ENCODE measurements at places on chromosomes 4 and X.

DNA sequence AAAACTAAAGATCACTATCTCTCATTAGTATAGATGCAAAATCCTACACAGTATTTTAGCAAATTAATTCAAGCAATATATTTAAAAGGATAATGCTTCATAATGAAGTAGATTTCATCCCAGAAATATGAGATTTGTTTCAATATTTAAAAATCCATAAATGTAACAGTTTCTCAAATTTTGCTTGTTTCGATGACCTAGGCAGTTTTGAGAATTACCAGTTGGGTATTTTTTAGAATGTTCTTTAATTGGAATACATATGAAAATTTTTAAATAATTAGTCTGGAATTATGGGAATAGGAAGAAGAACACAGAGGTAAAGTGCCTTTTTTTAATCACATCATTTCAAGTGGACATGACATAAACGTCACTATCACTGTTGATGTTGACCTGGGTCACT, 192.3 kb downstream of the FBXO8 start:
- DNase-seq: no peak

GRCh38 chr4:14835288-14835687, 167.0 kb upstream of the CPEB2 start:
- no peak for DNase-seq

DNA sequence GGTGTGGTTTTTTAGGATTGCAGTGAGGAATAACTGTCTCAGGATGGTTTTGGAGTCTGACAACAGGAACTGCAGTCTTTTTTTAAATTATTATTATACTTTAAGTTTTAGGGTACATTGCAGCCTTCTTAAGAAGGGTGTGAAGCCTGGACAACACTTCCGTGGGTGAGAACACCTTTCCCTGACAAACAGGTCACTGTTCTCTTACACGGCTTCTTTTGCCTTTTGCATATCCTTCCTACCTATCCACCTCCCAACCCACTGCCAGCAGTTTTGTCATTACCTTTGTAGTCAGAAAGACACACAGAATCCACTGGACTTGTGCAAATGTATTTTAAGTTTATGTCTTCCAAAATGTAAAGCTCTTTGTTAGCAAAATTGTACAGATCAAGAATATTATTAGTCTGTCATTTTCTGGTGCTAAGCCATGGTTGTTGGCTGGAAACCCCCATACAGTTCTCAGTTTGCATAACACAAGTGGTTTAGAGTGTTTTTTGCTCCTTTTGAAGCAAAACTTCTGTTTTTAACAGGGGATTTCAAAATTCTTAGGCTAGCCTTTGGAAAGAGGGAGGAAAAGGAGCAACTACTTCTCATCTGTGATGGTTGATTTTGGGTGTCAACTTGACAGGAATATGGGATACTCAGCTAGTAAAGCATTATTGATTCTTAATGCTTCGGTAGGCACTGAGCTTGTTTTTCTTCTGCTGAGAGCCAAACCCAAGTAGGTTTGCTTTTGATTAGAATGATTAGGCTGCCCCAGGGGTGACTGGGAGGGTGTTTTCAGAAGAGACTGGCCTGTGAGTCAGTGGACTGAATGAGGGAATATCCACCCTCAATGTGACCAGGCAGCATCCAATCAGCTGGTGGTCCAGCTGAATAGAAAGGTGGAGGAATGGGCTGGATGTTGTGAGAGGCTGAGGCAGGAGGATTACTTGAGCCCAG, 29.4 kb upstream of the KLHL2 start:
- DNase-seq: no peak

DNA sequence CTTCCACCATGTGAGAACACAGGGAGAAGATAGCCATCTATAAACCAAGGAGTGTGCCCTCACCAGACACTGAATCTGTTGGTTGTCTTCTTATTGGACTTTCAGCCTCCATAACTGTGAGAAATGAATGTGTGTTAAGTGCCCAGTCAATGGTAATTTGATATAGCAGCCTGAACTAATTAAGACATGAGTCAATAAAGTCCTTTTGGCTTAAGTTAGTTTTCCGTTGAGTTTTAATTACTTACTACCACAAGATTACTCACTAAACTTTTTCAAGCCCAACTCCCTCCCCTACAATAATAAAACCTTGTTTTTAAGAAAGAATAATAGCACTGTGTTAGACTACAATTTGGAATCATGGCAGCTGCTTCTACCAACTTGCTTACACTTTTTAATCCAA, 324.2 kb downstream of the PCDH19 start:
- no peak for DNase-seq

- no peak for DNase-seq
These were observed 3.0 kb downstream of the RBPJ start for GRCh38 chr4:26323821-26324220.

GRCh38 chrX:139720136-139720535, 12.2 kb upstream of the MCF2 start:
- DNase-seq: no peak

GRCh38 chrX:23773601-23774175, 9.3 kb upstream of the SAT1 start:
- peak; percentile 74 for DNase-seq

- no peak for DNase-seq
These were observed 170.9 kb upstream of the CPEB2 start for GRCh38 chr4:14831416-14831815.

- no peak for DNase-seq
These were observed 77.0 kb upstream of the C4orf50 start for GRCh38 chr4:6095023-6095752.

DNA sequence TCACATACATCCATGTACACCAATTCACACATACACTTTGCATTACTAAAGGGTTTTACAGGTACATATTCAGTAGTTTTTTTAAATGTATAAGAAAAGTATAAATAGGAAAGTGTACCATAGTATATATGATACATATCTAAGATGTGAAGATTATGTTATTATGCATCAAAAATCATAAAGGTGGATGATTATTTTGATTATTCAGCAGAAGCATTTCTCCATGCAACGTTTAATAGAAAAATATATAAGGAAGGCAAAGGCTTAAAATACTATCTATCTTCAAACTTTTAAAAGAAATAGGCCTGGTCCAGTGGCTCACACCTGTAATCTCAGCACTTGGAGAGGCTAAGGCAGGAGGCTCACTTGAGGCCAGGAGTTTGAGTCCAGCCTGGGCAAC, 133.5 kb upstream of the KLF3 start:
- no peak for DNase-seq

DNA sequence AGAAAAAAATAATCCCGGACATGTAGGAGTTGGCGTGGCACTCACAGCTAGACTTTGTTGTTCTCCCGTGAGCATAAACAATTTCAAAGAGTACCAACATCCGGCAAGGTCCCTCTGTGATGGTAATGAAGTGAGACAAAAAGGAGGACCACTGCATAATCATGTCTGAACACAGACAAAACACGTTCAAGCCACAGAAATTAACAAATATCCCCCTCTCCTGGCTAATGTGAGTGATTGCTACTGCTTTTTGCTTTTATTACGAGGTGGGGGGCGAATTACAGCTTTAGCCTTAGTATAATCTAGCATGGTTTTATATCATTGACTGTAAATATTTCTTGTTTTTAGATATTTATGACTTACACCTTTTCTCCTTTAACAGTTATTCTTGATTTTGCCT, 118.5 kb downstream of the PLS3 start:
- DNase-seq: no peak

GRCh38 chr4:71275570-71275969, 63.2 kb upstream of the SLC4A4 start:
- no peak for DNase-seq

- no peak for DNase-seq
These were observed 262.8 kb downstream of the SNCA start for GRCh38 chr4:89574176-89574575.

DNA sequence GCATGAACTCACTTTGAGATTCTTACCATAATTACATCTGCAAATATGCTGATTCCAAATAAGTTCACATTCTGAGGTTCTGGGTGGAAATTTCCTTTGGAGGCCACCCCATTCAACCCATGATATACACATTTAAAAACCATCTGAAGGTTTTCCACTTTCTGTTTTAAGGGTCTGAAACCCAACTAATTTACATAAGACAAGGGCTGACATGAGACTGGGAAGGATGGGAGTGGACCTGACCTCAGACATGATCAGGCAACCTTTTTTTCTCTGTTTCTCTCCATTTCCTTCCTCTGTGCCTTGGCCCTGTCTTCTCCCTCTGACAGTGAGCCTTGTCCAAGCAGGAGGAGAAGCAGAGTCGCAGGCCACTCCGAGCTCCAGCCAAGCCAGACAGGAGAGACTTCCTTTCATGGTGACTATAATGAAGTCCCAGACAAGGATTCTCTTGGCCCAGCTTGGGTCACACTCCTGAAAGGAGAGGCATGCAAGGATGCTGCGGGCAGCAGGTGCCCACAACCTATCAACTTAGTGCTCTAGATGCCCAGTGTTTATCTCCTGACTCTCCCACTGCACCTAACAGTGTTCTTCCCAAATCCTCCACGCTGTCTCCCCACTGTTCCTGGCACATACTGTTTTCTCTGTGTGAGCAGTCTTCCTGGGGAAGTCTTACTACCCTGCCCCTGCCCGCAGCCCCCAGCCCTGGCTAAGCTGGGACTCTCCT, 39.9 kb downstream of the MSX1 start:
- no peak for DNase-seq

GRCh38 chrX:1425381-1425780, 27.3 kb downstream of the ASMTL start:
- DNase-seq: no peak

GRCh38 chrX:50618788-50619558, 148.3 kb upstream of the DGKK start:
- no peak for DNase-seq

DNA sequence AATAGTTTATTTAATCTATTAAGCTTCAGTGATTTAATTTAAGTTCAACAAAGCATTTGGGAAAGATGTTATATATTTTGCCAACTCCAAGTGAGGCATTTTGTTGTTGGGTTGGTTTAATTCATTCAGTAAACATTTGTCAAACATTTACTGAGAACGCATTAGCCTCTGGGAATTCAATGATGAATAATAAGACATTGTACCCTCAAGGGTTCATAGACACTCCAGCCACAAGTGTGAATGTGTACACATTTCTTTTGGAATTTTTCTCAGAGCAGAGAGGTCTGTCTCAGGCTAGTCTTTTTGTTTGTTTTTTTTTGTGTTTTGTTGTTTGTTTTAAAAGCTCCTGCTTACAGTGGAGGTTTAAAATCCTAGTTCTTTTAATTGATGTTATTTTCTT, 203.9 kb downstream of the SOWAHB start:
- no peak for DNase-seq
